ENCODE measurements at places on chromosomes 12 and 14.

DNA sequence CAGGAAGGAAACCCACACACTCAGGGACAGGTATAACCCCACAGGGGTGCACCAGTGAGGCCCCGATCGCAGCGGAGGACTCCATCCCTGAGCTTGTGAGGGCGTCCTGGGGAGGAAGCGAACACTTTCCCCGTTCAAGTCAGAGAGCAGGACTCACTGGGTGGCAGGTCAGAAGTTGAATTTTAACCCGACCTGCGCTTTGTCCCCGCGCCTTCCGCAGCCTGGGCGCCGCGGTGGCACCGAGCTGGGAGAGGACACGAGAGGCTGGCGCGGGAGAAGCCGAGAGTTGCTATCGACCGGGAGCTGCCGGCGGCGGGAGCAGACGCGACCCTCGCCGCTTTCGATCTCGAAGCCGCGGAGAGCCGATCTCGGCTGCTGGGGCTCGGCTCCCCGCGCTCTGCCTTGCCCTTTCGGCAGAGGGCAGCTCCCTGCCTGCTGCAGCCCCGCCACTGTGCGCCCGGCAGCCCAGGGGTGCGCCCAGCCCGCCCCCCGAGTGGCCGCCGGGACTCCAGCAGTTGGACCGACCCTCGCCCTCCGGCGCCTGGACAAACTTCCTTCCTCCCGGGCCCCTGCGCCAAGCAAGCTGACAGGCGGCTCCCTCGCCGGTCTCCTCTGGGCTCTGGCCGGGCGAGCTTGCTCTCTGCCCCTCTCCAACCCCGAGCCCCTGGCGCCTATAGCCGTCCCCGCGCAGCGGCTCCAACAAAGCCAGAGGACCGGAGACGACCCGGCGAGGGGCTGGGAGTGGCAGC is 918 bp downstream of the LIN7A start:
- peak; percentile 58 for DNase-seq

GRCh38 chr14:68426661-68427549 is 366.0 kb downstream of the ZFP36L1 start:
- DNase-seq, result no peak

DNA sequence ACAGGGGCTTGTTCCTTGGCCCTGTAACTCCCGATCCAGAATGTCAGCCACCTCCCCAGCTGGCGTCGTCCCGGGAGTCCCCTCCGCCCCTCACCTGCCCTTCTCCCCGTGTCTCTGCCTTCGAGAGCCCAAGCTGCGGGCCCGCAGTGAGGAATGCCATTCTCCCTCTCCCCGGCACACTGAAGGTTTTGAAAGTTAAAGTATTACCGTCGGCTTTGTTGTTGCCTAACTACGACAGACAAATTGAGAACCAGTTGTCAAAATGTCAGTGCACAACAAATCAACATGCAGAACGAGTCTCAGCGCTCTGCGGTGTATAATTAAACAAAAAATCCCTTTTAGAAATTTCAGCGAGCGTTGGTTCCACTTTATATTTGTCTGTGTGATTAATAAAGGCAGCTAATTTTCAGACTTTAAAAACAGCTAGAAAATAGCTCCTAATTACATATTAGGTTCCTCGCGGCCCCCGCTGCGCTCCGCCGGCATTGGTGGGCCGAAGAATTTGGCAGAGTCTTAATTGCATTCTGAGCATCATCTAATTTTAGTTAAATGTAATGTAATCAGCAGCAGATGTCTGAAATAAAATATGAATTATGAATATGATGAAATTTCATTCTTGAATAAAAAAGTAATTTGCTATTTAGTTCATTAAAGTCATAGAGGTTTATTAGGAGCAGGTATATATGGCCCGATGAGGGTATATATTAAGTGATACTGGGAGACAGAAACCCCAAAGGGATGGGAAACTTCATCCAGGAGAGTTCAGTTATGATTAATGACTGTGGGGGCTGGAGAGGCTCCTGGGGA is 40.3 kb downstream of the MVK start:
- no peak for DNase-seq

DNA sequence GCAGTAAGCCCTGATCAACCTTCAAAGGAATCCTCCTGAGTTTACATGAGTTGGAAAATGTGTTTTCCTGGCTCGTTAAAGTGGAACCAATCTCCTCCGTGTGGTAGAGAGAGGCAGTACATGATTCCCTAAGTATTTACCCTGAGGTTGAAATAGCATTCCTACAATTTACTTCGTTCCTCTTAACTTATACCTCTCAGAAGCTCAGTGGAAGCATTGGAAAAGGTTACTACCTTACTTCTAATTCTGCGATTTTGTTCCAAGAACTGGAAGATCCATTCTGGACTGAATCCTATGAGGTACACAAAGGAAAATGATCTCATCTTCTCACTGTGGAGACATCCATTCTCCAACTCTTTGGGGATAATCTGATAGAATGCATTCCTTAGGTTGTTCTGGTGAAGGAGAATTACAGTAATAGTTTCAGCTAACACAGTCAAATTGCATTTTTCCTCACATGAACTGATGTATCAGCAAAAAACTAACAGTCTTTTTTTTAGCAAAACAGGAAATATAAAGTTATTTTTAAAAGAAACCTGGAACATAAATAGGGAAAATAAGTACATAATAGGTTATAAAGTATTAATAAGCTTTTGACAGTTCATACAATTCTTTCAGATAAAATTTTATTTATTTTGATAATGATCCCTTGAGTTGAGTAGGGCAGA is 475.6 kb downstream of the PDZRN4 start:
- peak; percentile 40 for DNase-seq

DNA sequence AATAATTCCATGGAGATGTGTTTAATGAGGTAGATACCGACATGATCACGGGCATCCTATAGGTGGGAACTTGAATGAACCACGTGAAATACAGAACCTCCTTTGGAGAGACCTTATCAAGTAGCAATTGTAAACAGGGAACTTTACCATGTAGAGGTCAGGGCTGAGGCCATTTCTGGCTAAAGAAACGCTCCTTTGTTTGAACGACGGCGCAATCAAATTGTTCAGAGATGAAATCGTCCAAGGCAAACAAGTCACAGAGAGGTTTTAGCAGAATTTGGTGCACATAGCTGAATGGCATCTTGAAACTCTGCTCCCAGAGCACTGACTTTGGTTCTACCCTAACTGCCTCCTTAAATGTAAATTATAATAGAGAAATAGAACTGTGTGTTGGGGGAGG is 9.8 kb downstream of the PRIMA1 start:
- DNase-seq, result no peak

DNA sequence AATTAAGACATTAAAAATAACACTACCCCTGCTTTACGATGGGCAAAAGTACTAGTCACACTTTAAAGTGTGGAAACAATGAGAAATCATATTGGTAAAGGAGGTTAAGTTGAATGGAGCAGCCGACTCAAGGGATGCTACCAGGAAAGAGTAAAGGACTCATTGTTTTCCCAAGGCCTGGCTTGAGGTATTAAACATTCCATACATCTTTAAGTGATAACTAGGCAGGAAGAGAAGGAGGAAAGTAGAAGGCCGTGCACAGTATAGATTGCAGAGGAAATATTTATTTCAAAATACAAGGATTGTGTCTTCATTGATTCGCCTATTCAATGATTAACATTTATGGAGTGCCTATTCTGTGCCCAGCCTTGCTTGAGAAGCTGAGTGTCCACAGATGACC is 20.6 kb upstream of the YARS2 start:
- no peak for DNase-seq

GRCh38 chr12:122412851-122413433 is 9.5 kb downstream of the CLIP1 start:
- no peak for DNase-seq

DNA sequence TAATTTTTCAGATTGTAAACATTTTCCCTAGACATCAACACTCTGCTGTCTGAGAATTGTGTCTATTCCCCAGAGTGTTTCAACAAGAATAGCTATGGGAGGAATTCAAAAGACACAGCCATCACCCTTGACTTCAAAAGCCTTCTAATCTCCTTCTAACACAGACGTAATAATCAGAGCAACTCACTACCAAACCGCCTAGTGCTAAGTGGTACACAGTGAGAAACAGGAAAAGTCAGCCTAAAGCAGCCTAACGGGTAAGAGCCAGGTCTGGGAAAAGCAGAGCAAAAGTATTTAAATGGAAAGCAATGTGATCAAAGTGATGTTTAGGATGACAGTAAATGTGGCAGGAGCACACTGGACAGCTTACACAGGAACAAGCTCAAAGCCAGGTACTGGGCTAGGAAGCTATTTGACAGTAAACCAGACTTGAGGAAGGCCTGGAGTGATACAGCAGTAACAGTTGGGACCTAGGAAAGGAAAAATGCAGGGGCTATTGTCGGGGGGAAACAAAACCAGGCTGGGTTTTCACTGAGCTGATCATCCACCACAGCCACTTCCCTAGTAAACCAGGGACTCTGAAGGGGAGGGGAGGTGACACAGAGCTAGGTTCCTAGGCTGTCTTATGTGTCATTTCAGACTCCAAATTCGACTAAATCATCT is 29.4 kb downstream of the CORO1C start:
- DNase-seq, result no peak

All from SW480 (cell line).